ENCODE measurements at places on chromosomes 4 and X.

GRCh38 chrX:49268702-49269009, 937 bp upstream of the PPP1R3F start:
- DNase-seq = no peak

DNA sequence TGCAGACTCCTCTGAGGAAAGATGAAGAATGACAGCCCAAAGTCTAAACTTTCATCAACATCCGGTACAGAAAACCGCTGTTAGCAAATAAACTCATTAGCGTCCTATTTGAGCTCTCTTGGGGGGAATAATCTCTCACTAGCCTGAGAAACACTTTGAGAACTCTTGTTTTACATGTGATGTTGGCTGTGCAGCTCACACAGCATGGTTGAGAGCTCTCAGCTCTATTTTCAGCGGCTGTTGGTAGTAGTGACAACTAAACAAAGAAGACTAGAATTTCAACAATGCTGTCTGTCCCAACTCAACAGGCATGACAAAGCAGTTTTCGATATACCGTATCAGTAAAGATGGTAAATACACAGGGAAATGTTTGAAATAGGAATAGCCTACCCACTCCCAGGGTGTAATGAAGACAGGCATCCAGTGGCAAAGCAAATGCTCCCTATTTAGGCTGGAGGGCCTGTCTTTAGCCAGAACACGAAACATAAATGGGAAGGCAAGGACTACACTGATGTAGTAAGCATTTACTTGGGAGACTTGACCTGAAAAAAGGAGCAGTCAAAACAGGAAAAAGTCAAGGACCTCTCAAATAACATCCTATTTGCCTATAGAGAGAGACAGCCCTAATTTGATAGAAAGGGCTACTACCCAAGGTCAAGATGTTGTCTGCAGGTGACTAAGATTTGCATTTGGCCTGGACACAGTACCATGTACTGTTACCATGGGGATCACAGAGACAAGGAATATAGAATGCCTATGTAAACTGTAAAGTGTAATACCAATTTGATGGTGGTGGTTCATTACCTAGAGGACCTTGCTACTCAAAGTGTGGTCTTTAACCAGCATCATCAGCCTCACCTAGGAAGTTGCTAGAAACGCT, 60.4 kb downstream of the PPEF2 start:
- no peak for DNase-seq

DNA sequence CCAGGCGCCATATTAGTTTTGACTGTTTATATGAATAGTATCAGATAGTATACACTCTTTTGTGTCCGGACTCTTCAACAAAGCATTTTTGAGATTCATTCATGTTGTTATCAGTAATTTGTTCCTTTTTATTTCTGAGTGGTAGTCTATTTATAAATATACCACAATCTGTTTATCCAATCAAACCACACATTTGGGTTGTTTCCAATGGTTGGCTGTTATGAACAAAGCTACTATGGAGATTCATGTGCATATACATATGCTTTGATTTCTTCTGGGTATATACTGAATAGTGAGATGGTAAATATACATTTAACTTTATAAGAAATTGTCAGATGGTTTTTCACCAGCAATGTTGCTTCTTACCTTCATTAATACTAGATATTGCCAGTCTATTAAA, 36.8 kb upstream of the TAPT1 start:
- no peak for DNase-seq

GRCh38 chr4:86496094-86497080, 97.7 kb upstream of the PTPN13 start:
- DNase-seq = no peak

GRCh38 chrX:10660171-10660570, 39.8 kb upstream of the MID1 start:
- no peak for DNase-seq

DNA sequence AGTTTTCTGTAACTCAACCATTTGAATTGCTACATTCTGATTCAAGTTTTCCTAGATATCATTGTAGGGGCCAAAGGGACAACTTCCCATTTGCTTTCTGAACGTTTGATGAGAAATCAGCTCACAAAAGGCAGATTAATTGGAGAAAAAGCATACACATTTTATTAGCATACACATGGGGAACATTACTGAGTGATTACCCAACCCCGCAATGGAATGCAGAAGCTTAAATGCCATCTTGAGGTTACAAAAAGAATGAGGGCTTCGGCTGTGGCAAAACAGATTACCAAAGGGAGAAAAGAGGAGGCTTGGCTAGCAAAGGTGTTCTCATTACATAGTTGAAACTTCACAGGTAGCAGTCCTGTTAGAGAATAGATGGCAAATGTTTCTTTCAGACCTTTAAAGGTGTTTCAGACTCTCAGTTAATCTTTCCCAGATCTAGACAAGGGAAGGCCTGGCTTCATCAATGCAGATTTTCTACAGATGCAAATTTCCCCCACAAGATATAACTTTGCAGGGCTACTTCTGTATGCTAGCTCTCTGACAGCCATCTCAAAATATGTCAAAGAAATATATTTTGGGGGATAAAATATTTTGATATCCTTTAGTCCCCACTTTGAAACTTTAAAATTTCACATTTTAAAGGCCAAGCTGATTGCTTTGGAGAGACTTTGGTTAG, 26.5 kb upstream of the HERC6 start:
- no peak for DNase-seq

GRCh38 chr4:188175288-188175687, 36.0 kb downstream of the TRIML1 start:
- DNase-seq = no peak

- DNase-seq = no peak
Measured at GRCh38 chr4:125350470-125351135, 35.8 kb downstream of the FAT4 start.

DNA sequence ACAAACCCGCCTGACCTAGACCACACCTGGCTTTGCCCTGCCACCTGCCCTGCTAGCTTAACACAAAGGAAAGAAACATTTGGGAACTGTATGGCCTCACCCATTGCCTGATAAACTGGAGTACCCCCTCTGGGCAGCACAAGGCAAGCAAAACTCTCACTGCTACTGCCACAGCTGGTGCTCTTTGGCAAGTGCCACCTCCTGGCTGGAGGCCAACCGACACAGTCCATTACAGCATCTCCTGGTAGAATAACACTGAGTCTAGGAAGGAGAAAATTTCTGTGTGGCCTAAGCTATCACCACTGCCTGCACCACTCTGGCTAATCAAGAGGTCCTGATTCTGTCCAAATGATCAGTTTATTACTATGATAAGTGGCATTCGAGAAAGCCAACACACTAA, 18.9 kb upstream of the SPANXN3 start:
- DNase-seq = no peak

DNA sequence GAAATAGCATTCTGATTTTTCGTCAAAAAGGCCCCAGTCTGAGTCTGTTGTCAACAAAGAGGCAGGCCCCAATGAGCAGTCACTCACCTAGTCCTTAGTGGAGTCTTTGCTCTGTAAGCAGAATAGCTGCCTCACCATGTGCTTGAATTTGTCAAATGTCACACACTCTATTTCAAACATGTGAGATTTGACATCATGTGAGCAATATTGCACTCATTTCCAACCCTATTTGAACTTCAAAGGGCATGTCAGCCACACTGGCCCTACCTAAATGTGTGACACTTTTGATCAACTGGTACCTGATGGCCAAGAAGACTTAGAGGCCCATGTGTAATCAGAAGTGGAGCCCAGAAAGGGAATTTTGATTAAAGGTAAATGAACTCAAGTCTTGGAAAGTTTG, 59.4 kb upstream of the PLAC1 start:
- DNase-seq = no peak

DNA sequence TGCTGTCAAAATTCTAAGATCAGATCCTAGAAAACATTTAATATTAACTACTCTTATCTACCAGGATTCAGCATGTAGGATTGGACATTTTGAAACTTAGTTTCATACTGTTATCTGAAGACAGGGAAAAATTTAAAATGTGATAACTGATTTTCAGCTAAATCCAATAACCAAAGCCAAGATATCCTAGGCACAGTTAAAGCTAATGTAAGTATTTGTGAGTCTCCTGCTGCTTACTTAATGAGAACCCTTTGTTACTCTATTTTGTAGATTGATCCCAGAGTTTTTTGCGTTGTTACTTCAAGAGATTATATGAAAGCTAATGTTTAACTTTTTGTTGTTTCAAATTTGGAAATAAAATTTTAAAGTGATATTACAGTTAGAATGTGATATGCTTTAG, 2.0 kb downstream of the CPE start:
- DNase-seq = no peak

DNA sequence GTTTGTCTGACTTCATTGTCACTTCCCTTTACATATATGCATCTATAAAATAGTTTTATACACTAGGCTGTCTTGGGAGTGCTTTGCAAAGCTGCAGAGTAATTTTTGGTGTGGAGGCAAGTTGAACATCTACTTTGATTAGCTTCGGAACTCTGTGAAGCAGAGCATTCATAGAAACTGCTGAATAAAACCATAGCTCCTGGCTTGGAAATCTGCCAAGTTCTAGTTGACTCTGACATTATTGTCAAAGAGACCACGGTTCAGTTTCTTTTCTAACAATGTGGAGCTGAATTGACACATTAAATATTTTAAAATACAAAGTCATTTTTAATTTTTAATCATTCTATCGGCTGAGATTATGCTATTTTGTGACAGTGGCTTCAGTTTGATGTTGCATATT, 335.0 kb downstream of the BMPR1B start:
- no peak for DNase-seq

DNA sequence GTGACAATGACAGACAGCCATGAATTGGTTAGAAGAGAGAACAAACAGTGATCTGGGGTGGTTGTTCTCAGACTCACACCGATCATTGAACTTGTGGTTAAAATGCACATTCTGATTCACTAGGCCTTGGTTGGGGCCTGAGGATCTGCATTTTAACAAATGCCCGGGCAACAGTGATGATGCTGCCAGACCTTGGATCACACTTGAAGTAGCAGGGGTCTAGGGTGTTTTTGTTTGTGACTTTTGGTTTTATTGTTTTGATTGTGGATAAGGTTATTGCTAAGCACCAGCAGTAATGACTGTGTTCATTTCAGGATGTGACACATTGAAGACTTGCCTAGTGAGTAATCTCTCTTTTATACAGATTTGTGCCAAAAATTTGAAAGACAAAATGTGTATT, 36.5 kb downstream of the TXLNG start:
- DNase-seq = no peak

DNA sequence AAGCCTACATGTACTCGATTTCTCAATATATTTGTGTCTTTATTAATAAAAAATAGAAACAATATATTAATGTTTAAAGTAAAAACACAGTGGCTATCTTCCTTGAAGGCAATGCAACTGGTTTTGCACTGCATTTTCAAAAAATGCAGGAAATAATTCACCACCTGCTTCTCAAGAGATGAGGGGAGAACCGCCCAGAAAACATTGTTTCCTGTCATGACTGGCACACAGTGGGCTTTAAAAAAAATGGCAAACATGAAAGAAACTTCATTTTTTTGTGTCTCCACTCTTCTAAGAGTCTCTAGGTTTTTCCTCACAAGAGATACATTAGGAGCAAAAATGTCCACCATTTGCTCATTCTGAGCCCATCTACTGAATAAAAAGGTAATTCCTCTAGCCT, 50.8 kb upstream of the C4orf50 start:
- DNase-seq = no peak

DNA sequence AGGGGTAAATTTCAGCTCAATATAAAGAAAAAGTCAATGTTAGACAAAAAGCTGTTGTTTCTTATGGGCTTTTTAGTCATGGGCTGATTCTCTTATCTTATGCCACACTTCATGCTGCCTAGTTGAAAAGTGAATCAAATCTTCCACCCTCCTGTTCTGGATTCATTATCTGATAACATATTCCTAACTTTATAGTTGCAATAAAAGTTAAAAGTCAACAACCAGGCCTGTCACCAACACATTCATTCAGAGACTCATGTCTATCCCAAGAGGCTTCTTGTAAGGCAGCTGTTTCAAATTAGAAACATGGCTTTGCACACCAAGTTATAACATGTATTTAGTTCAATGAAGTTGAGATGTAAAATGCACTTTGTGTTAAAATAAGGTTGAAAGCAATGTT, 243.8 kb downstream of the ADAMTS3 start:
- DNase-seq = no peak

DNA sequence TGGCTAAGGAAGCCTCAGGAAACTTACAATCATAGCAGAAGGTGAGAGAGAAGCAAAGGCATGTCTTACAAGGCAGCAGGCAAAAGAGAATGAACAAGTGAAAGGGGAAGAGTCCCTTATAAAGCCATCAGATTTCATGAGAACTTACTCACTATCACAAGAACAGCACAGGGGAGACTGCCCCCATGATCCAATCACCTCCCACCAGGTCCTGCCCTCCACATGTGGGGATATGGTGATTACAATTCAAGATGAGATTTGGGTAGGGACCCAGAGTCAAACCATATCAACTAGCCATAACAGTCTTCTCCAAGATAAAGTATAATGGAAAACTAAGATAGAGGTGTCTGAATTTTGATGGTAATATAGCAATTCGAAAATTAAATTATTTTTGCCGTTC, 534.3 kb downstream of the ADGRL3 start:
- DNase-seq = no peak

DNA sequence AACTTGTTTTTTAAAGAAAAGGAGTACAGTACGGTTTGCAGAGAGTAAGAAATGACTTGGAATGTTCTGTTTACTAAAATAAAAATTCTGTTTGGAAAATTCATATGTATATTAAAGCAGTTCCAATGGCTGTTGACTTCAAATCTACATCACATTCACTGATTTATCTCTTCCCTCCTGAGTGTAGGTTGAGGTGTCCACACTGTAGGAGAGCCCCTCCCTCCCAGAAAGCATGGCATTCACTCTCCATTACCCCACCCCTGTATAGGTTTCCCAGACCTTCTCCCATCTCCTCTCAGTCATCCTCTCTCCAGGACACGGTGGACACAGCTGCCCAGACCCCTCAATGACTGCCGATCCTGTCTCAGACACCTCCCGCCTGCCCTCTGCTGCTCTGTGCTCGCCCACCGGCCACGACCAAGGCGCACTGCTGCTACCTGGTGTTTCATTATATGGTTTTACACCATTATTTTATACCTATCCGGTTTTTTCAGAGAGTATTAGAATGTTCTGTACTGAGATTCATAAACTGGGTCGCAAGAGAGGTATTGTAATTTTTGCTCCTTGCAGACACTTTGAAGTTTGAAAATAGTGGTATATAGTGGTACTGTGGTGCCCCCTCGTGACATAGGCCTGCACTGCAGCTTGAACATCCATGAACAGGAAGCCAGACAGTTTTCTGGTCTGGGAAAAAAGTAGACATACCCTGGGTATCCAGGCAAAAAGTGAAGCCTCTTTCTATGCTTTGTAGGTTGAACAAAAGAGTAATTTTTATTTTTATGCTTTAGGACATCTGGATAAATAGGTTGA, 38.8 kb upstream of the BEX4 start:
- DNase-seq = peak; percentile 56
